ENCODE measurements at places on chromosomes 1 and 21.

DNA sequence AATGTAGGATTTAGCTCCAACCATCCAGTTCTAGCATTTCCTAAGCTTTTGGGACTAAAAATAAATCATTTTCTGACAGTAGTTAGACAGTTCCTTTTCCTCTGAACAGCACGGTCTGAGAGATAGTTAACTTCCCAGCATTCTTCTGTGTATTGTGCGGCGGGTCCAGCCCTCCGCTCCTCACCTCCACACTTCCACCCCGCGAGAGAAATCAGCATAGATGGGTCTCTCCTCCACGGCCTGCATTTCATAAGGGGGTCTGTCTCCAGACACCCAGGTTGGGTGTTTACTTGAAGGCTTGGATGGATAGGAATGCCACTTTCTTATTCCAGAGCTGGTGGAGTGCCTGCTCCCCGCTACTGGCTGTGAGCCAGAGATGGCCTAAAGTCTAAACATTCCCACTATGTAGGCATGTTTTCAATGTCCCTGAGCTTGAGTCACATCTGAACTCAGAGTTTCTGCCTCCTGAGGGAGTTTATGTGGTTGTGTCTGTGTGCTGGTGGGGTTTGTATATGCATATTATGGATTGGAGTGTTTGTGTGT lies 38.0 kb upstream of the PPP2R5A start:
- H3K4me3 ChIP-seq, result no peak overlapping the region
- H3K27ac ChIP-seq, result no peak overlapping the region
- H3K36me3 ChIP-seq, result no peaks in the 10 kb centered on the region
- no peaks in the 10 kb centered on the region for H3K4me1 ChIP-seq

- H3K4me1 ChIP-seq, result no peaks in the 10 kb centered on the region
- DNase-seq, result no peak
- no peaks in the 10 kb centered on the region for H3K36me3 ChIP-seq
- no peaks in the 10 kb centered on the region for H3K27me3 ChIP-seq
Measured at GRCh38 chr1:237258871-237259270, 216.9 kb downstream of the RYR2 start.

DNA sequence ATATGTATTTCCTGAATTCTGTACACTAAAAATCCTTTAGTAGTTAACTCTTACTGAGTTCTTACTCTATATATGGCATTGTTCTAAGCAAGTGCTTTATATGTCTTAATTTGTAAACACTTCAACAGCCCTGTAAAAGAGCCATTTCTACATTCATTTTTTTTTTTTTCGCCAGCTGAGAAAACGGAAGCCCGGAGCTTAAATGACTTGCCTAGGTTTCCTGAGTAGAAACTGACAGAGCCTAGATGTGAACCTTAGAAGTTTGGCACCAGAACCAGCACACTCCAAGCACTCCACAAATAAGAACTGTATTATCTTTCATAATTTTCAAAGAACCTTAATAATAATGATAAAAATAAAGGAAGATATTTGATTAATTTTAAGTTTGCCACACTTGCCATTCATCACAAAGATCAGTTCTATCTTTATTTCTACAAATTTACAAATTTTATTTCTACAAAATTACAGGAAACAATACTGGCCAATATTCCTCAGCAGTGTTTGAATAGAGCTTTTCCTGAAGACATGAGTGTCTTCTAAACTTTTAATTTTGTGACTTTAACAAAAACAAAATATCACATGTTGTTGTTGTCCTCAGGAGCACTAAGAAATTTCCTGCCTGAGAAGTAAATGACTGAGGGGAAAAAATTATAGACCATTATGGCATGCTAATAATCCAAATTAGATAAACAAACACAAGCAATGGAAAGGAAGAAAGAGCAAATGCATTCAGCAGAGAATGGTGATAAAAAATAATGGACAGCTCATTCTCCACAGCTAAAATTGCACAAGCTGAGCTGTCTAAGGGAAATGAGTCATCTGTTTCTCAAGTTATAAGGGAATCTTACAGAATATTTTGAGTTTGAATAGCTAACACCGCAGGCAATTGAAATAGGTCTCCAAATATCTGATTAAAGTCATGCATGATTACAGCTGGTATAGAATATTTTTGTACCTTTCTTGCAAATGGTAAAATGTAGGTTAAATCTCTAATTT lies 71.2 kb downstream of the DPYD start:
- H3K4me3 ChIP-seq, result no peak overlapping the region
- H3K27ac ChIP-seq, result no peak overlapping the region
- no peak for DNase-seq
- no peaks in the 10 kb centered on the region for H3K36me3 ChIP-seq
- no peaks in the 10 kb centered on the region for H3K27me3 ChIP-seq

DNA sequence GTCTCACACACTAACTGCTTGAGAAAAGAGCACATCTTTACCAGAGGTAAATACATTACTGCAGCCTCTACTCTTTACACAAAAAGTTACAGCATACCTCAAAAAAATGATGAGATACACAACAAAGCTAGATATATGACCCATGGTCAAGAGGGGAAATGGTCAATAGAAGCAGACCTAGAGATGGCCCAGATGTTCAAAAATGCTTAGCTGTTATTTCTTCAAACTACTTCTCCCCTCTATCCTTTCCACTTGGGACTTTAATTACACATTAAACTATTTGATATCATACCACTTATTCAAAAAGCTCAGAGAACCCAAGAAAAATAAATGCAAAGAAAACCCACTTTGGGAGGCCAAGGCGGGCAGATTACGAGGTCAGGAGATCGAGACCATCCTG lies 12.8 kb downstream of the BRWD1 start:
- H3K27me3 ChIP-seq, result no peaks in the 10 kb centered on the region
- no peak for DNase-seq
- H3K27ac ChIP-seq, result no peak overlapping the region
- no peak overlapping the region for H3K4me3 ChIP-seq

GRCh38 chr1:80447526-80447925 lies 1353.2 kb upstream of the ADGRL2 start:
- no peak overlapping the region for H3K27ac ChIP-seq
- no peaks in the 10 kb centered on the region for H3K36me3 ChIP-seq
- no peak for DNase-seq
- no peak overlapping the region for H3K4me3 ChIP-seq
- H3K27me3 ChIP-seq, result no peaks in the 10 kb centered on the region

DNA sequence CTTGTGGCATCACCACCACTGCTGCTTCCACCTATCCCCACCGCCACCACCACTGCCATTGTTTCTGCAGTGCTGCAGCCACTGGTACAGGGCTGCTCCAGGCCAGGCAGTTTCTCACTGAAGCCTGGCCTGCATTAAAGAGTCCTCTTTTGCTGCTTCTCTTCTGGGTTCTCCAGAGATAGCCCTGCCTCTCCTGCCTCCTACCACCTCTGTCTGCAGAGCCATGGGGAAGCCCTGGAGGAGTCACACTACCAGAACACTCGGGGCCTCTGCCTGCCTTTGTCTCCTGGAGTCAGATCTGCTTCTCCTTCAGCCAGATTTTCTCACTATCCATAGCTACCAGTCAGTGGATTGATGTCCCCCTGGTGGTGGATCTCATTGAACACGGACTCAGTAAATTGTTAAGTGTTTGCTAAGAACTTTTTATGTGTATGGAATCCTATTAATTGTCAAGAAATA lies 37.7 kb upstream of the DDAH1 start:
- no peak overlapping the region for H3K27ac ChIP-seq
- H3K4me3 ChIP-seq, result no peak overlapping the region
- H3K4me1 ChIP-seq, result no peaks in the 10 kb centered on the region
- no peaks in the 10 kb centered on the region for H3K36me3 ChIP-seq
- DNase-seq, result peak; percentile 3
- no peaks in the 10 kb centered on the region for H3K27me3 ChIP-seq

GRCh38 chr1:119797606-119798005 lies 13.7 kb downstream of the REG4 start:
- H3K4me3 ChIP-seq, result no peak overlapping the region
- H3K27ac ChIP-seq, result no peak overlapping the region
- no peaks in the 10 kb centered on the region for H3K4me1 ChIP-seq

- H3K4me1 ChIP-seq, result no peaks in the 10 kb centered on the region
- no peaks in the 10 kb centered on the region for H3K27me3 ChIP-seq
- no peaks in the 10 kb centered on the region for H3K36me3 ChIP-seq
- H3K27ac ChIP-seq, result no peak overlapping the region
Measured at GRCh38 chr21:29501451-29501850, 202.7 kb downstream of the BACH1 start.

GRCh38 chr1:108190686-108191416 lies 9.3 kb downstream of the SLC25A24 start:
- peaks cover 7% of the 10 kb centered on the region for H3K36me3 ChIP-seq
- DNase-seq, result no peak
- H3K27ac ChIP-seq, result no peak overlapping the region

GRCh38 chr1:57605933-57606332 lies 182.1 kb upstream of the DAB1 start:
- no peaks in the 10 kb centered on the region for H3K36me3 ChIP-seq
- H3K4me3 ChIP-seq, result no peak overlapping the region
- no peak overlapping the region for H3K27ac ChIP-seq
- no peaks in the 10 kb centered on the region for H3K27me3 ChIP-seq

DNA sequence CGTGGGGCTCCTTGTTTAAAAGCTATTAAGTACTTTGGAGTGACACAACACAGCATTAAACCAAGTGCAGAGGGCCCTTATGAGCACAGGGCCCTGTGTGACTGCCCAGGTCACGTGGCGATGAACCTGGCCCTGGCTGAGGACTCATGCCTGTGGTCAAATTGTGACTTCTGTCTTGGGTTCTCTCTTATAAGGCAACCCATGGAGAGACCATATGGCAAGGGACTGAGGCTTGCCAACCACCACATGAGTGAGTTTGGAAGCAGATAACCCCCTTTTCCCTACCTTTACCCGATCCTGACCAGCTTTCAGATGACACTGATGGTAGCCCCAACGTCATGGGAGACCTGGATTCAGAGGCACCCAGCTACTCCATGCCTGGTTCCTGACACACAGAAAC lies 140.5 kb downstream of the ZBTB18 start:
- no peak for DNase-seq
- no peak overlapping the region for H3K27ac ChIP-seq
- no peak overlapping the region for H3K4me3 ChIP-seq

DNA sequence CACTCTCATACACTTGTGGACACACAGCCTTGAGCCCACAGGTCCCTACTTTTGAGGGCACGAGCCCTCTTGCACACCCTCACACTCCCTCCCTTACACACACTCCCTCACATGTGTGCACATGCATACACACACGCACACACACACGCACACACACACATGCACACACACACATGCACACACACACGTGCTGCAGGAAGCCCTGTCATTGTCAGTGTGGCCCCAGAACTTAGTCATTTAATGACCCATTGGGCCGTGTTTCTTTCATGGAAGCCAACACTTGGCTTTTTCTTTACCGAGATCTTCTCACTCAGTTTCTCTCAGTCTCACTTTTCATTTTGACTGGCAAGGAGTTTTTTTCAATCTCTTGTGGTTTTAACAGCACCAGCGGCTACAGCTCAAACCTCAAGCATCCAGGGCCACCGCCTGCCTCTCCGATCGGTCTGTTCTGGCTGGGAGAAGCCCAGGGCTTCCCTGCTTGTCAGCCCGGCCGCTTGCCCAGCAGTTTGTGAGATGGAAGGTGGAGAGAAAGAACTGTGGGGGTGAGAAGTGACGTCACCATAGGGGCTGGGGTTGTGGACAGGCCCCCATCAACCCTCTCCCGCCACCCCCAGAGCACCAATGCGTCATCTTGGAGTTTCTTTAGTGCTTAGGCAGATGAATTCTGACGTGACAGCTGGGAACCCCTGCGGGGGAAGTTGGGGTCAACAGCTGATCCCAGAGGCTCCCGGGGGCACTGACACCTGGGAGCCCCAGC lies 15.8 kb upstream of the TNFRSF8 start:
- H3K27me3 ChIP-seq, result no peaks in the 10 kb centered on the region
- H3K27ac ChIP-seq, result no peak overlapping the region
- H3K4me3 ChIP-seq, result no peak overlapping the region
- no peaks in the 10 kb centered on the region for H3K36me3 ChIP-seq
- no peak for DNase-seq
- H3K4me1 ChIP-seq, result peaks cover 2% of the 10 kb centered on the region

DNA sequence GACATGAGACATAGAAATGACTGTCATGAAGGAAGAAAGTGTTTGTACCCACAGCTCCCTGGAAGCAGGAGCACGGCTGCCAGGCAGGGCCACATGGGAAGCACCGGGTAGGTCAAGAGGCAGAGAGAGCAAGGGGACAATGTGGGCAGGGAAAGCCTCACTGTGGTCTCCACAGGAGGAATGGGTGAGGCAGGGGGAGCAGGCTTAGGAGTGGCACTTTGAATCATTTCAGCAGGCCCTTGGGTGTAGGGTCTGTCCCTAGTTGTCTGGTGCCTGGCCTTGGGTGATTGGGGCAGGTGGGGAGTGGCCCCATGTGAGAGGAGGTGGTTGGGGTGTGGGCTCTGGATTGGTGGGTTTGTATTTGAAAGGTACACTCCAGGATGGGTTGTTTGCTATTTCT lies 83.9 kb downstream of the PCBP3 start:
- no peak overlapping the region for H3K27ac ChIP-seq
- H3K4me3 ChIP-seq, result no peak overlapping the region
- H3K4me1 ChIP-seq, result no peaks in the 10 kb centered on the region
- H3K27me3 ChIP-seq, result no peaks in the 10 kb centered on the region

DNA sequence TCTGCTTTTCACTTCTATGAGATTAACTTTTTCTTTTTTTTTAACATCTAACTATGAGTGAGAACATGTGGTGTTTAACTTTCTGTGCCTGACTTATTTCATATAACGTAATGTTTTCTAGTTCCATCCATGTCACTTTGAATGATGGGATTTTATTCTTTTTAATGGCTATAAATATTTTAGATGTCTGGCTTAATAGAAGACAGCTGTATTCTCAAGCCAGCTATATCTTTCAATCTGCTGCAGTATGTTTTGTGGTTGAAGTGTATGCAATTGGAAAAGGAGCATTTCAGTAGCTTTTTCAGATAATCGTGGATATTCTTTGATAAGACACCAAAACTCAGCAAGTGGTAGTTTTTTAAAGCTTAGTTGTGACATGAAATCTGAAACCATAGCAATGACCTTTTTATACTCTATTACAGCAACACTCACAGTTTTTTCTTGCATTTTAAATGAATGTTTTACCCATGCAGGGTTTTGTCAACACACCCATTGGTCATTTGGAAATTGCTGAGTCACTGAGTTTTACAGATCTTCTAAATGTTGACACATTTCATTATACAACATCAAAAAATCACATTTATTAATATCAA lies 5.7 kb upstream of the SVBP start:
- H3K4me3 ChIP-seq, result no peak overlapping the region
- H3K36me3 ChIP-seq, result no peaks in the 10 kb centered on the region
- DNase-seq, result no peak
- H3K27ac ChIP-seq, result no peak overlapping the region

DNA sequence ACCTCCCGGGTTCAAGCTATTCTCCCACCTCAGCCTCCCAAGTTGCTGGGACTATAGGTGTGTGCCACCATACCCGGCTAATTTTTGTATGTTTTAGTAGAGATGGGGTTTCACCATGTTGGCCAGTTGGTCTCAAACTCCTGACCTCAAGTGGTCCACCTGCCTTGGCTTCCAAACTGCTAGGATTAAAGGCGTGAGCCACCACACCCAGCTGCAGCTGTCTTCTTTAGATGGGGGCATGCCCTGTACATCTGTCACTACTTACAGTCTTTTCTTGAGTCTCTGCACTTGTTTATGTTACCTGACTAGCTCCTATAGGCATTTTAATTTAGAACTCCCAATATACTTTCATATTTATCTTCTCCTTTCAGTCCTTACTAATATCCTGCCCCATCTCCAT lies 64.2 kb downstream of the SELENOF start:
- no peak overlapping the region for H3K4me3 ChIP-seq
- no peaks in the 10 kb centered on the region for H3K36me3 ChIP-seq
- no peak for DNase-seq
- H3K4me1 ChIP-seq, result no peaks in the 10 kb centered on the region
- no peak overlapping the region for H3K27ac ChIP-seq

GRCh38 chr1:8580566-8580965 lies 236.9 kb downstream of the RERE start:
- no peak overlapping the region for H3K27ac ChIP-seq
- no peaks in the 10 kb centered on the region for H3K4me1 ChIP-seq
- H3K36me3 ChIP-seq, result no peaks in the 10 kb centered on the region

Measured in H1 (cell line).